Stimulated activated memory B cell treated with anti-CD40 and anti-IgM and Interleukin-4, amounts not matched to agents 10 μg/mL and 1 μg/mL and 100 μg/mL, for 72 hours (primary cell): ENCODE measurements at places on chromosomes 7 and 10.

- ATAC-seq: no peak
Observed at GRCh38 chr7:25083201-25083600, 41.9 kb downstream of the CYCS start.

DNA sequence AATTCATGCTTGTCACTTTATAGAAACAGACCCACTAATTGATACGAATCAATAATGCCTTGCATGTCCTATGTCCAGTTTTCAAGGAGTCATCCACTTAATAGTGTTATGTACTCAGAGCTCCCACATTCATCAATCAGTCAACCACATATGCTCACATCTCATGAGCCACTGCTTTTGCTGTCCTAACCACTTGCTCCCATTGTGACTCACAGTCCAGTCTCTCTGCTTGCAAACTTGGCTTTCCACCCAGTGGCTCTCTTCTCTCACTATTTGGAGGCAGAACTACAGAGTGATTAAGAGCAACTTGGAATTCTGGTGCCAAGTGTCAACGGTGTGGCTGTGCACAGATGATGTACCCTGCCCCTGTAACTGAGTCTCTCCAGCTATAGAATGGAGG lies 166.0 kb downstream of the SNX13 start:
- ATAC-seq: no peak

- no peak for ATAC-seq
Observed at GRCh38 chr7:149448961-149449360, 11.9 kb downstream of the ZNF777 start.

GRCh38 chr7:19362099-19362498 lies 216.9 kb upstream of the FERD3L start:
- no peak for ATAC-seq

DNA sequence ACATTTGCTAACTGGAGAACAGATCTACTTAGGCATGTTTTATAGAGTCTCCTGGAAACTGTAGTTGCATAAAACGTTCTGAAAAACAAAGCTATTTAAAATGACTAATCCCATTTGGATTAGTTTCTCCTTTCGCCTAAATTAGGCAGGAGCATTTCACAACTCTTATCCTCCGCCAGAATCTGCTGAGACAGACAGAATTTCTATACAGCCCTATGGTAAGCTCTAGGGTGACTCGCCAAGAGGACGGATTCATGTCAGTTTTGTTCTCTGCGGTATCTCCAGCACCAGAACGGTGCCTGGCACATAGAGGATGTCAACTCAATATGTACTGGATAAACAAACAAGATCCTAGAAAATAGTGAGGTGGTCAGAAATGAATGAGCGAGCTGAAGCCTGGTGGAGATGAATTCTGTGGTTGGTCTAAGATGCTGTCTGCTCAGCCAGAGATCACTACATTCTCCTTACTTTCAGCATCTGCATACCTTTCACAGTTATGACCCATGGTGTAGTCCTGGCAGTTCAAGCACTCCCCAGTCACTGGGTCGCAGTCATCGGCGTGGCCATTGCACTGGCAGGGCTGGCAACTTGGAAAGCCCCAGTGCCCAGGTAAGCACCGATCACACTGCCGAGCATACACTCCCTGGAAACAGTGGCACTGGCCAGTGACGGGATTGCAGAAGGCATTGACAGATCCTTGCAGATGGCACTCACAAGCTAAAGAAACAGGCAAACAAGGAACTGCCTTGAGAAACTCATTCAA lies 44.0 kb downstream of the LAMB1 start:
- ATAC-seq: no peak

- no peak for ATAC-seq
Observed at GRCh38 chr7:30278376-30278775, 6.0 kb upstream of the ZNRF2 start.

GRCh38 chr10:133235265-133235855 lies 2.3 kb upstream of the VENTX start:
- ATAC-seq: no peak

- ATAC-seq: no peak
Observed at GRCh38 chr10:72164617-72165016, 51.2 kb upstream of the ANAPC16 start.

- ATAC-seq: no peak
Observed at GRCh38 chr7:50805447-50806125, 22.9 kb upstream of the GRB10 start.

DNA sequence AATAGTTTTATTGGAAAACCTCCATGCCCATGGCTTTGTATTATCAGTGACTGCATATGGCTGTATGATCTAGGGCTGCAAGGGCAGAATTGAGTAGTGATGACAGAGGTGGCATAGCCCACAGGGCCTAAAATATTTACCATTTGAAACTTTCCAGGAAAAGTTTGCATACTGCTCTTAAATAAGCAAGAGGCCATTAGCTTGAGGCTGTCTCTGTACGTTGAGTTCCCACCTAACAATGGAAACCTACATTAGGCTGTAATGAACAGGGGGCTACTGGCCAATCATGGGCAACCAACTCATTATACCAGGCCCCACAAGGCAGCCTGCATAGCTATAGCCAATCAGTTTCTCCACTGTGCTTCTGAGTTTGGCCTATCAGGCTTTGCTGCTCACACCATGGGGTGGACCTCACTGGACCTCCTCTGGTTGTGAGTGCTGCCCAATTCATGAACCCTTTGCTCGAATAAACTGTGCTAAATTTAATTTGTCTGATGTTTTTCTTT lies 673 bp upstream of the ST8SIA6 start:
- ATAC-seq: no peak

- ATAC-seq: peak; percentile 47
Observed at GRCh38 chr10:101617102-101617823, 29.1 kb downstream of the DPCD start.

DNA sequence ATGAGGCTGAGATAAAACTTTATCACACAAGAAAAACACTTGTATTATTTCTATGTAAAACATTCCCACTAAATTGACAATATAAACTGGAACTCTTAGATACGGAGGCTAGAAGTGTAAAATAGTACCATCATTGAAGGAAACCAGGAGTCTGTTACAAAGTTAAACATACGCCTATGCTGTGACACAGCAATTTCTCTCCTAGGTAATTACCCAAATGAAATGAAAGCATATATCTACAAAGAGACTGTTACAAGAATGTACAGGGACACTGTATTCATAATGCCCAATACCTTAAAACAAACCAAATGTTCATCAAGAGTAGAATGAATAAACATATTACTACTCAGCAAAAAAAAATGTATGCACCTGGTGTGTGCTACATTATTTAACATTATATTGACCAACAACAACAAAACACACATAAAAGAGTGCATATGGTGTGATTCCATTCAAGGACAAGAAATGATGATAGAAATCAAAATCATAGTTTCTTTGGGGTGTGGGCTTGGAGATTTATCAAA lies 33.2 kb upstream of the ELAPOR2 start:
- no peak for ATAC-seq

DNA sequence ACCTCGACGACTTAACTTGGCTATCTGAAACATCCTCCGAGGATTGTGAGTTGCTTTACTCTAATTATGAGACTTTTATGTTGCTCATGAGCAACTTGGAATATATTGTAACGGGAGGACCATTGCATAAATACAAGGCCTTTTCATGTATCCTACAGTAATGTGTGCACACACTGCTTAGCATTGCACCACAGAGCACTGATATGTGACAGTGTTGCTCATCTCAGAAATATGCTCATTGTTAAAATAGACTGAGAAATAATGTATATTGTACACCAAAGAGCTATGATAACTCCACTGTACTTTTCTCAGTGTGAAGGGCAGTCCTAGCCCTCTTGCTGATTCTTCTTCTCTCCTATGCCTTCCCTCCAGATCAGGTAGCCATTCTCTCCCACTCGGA lies 102.8 kb upstream of the CDK13 start:
- ATAC-seq: no peak
